ENCODE measurements at places on chromosomes 5 and 9. TPM values are rescaled to one million over a fixed set of nuclear protein-coding genes. Genes with fewer than 3 reads are reported as not detected.

Gene PIP5K1B
- total RNA-seq, result 3.4 TPM

Gene RELL2
- total RNA-seq, result 1.5 TPM

Gene PPP2R2B
- total RNA-seq, result not detected

Gene PROP1
- not detected for total RNA-seq

Gene TEX48
- not detected for total RNA-seq

Gene RAI14
- 13.1 TPM for total RNA-seq

Gene ZNF366
- not detected for total RNA-seq

Gene ANKRD34B
- not detected for total RNA-seq

Gene LHX2
- total RNA-seq, result 5.5 TPM

Gene PCDHB9
- 0.40 TPM for total RNA-seq

Gene ZNF658
- 3.5 TPM for total RNA-seq

Data from NCI-H460 (cell line).